ENCODE measurements at places on chromosomes 5 and 9.

GRCh38 chr9:136140966-136141365 is 22.3 kb upstream of the TMEM250 start:
- DNase-seq: no peak

GRCh38 chr9:131530546-131530919 is 530 bp downstream of the UCK1 start:
- DNase-seq: peak; percentile 13

DNA sequence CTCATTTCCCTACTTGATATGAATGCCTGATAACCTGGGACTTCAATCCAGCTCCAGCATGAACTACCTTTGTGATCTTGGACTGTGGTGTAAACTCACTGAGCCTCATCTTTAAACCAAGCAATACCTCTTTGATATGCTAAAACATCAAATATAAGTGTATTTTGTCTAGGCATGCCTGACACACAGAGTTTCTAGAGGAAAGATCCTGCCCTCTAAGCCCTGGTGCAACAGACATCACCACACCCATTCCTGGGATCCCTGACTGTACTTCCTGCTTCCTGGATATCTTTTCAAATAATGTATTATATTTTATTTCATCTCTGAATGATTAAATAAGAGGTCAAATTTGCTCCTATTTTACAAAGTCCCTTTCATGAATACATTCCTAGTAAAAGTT is 55.8 kb downstream of the ANXA2R start:
- DNase-seq: no peak

- no peak for DNase-seq
These were observed 16.1 kb downstream of the ZNF608 start for GRCh38 chr5:124730381-124730780.

DNA sequence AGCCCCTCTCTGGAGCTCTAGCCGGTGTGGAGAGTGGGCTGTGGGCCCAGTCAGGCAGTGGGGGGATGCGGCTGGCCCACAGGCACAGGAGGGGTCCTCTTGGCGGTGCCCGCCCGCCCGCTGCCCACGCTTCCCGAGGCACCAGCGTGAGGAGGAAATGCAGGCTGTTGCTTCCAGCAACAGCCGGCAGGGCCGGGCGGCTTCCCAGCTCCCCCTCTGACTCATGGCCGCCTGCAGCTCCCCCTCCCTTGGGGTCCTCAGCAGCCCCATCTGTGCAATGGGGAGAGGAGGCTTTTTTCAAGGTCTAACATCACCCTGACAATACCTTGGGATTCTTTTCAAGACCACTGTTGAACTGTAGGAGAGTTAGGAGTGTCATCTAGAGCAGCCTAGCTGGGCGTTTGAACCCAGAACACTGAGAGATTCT is 10.4 kb downstream of the CXXC5 start:
- no peak for DNase-seq

- no peak for DNase-seq
These were observed 42.2 kb upstream of the ADAMTS2 start for GRCh38 chr5:179387151-179388110.

DNA sequence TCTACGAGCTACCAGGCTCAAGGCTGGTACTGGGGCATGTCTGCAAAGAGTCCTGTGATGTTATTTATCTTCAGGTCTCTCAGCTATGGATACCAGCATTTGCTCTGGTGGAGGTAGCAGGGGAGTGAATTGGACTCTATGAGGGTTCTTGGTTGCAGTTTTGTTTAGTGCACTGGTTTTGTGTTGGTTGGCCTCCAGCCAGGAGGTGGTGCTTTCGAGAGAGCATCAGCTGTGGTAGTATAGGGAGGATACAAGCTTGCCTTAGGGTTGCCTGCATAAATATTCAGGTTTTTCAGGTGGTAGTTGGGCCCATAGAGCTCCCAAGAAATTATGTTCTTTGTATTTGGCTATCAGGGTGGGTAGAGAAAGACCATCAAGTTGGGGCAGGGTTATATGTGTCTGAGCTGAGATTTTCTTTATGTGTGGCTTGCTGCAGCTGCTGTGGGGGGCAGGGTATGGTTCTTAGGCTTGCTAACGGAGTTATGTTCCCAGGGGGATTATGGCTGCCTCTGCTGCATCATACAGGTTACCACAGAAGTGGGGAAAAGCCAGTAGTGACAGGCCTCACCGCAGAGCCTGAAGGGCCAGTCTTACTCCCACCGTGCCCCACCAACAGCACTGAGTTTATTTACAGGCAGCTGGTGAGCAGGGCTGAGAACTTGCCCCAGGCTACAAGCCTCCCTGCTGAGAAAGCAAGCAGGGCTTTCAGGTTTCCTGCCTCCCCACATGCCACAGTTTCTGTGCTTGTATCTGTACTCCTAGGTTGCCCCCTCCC is 9.7 kb upstream of the RIOK2 start:
- peak; percentile 52 for DNase-seq

- DNase-seq: no peak
These were observed 12.2 kb downstream of the CXXC5 start for GRCh38 chr5:139660105-139660922.

DNA sequence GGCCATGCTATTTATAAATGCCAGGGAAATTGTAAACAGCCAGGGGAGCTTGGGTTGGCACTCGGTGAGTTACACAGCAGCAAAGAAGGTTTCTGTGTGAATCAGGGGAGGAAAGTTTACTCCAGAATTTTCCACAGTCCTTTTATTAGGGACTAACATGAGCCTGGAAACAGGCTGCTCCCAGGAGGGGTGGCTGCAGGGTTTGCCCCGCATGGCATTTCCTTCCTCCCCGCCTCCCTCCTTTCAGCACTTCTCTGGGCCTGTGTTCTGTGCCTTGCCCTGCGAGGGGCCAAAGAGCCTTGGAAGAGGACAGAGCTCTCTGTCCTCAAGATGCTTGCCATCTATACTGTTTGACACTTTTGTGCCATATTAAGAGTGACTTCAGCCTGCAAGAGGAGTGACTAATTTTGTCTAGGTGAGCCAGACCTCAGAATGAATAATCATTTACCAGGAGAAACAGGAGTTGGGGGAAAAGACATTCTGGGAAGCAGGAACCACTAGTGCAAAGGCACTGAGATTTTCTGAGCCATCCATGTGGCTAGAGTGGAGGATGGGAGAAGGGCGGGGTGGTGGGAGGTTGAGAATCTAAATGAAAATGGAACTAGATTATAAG is 1.8 kb downstream of the GSN start:
- no peak for DNase-seq

GRCh38 chr5:42015681-42016080 is 90.6 kb downstream of the FBXO4 start:
- DNase-seq: no peak

GRCh38 chr5:157356576-157356975 is 90.7 kb downstream of the CYFIP2 start:
- no peak for DNase-seq

DNA sequence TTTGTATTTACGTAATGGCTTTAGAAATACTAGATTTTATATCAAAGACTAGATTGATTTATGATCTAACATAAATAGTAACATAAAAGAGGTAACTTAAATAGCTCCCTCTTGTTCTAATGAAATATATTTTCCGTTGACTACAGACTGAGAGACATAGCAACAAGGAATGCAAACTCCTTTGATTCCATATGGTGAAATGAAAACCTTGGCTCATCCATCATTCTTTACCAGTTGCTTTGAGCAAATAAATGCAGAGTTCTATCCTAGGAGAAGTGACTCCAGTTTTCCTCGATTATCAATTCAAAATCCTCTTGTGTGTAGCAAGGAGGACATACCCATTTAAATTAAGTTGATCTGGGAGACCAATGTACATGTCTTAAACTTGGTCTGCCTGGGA is 18.0 kb upstream of the JAKMIP2 start:
- DNase-seq: no peak

GRCh38 chr5:89694026-89694550 is 715.5 kb downstream of the CETN3 start:
- DNase-seq: no peak

Data from COR-L47 (cell line).